SJSA1 (cell line): ENCODE measurements at places on chromosomes 12 and 14.
A peak's percentile ranks its signal among the peaks of the same experiment; 100 is the strongest.

- no peak for DNase-seq
Observed at GRCh38 chr14:67602076-67602475, 2.0 kb upstream of the PIGH start.

GRCh38 chr12:5633106-5633505, 201.2 kb downstream of the NTF3 start:
- DNase-seq: no peak

- DNase-seq: peak; percentile 8
Observed at GRCh38 chr12:111451649-111452129, 46.0 kb downstream of the SH2B3 start.

DNA sequence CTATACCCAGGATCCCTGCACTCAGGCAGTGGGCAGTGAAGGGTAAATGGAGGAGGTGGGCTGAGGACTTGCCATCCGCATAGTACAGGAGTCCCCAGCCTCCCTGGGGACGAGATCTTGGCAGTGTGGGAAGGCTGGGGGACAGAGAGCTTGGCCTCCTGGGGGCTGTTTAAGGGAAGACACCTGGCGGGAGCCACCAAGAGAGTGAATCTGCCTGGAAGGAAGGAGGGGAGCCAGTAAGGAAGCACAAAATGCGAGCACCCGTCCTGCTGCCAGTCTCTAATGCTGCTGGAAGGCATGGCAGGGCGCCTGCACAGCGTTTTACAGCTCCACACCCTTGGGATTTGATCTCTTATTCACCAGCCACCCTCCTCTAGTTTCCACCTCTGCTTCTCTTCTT, 7.4 kb upstream of the KRT2 start:
- DNase-seq: no peak

- no peak for DNase-seq
Observed at GRCh38 chr14:101814934-101815333, 53.4 kb downstream of the PPP2R5C start.

DNA sequence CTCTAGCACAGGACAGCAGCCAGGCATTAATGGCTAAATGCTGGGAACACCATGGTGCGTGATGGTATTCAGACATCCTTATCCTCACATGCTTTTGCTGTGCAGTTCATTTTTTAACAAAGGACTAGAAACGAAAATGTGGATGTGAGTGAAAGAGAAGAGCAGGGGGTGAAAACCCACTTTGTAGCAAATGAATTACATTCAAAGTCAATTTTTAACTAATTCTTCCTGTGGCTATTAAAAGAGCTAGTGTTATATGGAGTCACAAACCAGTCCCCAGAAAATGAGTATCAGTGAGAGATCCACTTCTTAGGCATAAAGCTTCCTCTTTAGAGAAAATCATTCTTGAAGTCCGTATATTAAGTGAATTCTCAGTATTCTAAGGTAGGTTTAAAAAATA, 592.0 kb upstream of the LMO3 start:
- no peak for DNase-seq

DNA sequence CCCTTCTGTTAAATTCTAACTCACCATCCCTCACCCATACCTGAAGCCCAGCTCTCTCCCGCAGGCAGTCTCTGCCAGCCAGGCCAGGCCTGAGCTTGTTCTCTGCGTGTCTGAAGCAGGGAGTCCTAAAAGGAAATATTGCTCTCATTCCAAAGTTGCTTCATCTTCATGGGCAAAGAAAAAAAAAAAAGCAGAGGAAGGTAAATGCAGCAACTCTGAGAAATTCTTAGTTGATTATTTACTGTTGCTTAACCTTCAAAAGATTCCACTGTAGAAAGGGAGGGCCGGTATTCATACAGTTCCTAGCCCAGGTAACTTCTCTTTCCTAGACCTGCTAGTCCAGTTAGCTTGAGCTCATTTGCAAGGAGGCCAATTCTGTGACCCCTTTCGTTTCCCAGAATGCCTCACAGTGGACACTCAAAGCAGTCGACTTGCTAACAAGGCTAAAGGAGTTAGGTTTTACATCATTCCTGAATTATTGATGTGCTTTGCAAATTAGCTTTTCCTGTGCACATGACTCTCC, 193.5 kb upstream of the EEA1 start:
- DNase-seq: no peak

GRCh38 chr14:92656306-92657081, 91.9 kb downstream of the LGMN start:
- DNase-seq: no peak

GRCh38 chr12:131279281-131279921, 325.7 kb downstream of the ADGRD1 start:
- DNase-seq: no peak

DNA sequence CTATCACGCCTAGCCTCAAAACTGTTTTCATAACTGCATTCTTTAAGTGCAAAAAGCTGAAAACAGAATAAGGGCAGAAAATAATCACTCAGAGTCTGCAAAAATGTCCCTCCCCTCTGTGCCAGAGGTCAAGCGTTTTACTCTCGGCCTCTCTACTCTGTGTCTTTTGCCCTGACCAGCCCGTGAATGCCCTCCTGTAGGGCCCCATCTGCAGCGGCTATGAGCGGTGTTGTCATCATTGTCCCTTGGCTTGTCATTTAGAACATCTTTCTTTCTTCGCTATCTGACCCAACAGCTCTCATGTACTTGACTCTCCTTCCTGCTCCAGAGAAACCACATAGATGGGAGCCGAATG, 21.7 kb downstream of the ELK3 start:
- no peak for DNase-seq

DNA sequence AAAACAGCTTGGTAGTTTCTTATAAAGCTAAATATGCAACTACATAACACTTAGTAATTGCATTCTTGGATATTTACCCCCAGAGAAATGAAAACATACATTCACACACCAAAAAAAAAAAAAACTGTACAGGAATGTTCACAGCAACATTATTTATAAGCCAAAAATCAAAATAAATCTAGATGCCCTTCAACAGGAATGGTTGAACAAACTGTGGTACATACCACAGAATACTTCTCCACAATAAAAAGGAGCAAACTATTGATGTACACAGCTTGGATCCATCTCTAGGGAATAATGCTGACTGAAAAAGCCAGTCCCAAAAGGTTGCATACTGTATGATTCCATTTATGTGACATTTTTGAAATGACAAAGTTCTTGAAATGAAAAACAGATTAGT, 62.1 kb upstream of the SLC38A4 start:
- DNase-seq: peak; percentile 37

DNA sequence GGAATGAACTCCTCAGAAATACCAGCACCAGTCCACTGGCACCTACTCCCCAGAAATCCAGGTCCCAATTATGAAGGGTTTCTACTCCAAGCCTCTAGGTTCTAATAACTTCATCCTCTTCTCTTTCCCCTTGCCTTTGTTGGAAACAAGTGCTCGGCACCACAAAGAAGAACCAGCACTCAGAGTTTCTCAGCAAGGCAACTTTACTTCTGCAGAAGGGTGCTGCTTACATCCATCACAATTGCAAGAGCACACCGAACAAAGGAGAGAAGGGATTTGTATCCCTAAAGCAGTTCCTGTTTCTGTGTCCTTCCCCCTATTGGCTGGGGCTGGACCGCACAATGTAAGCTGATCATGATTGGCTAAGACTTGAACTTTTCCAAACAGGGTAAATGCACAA, 74.2 kb upstream of the GNG2 start:
- no peak for DNase-seq

GRCh38 chr12:102676812-102677211, 196.4 kb upstream of the IGF1 start:
- DNase-seq: no peak

GRCh38 chr12:4438834-4439596, 6.6 kb downstream of the FGF6 start:
- peak; percentile 16 for DNase-seq

DNA sequence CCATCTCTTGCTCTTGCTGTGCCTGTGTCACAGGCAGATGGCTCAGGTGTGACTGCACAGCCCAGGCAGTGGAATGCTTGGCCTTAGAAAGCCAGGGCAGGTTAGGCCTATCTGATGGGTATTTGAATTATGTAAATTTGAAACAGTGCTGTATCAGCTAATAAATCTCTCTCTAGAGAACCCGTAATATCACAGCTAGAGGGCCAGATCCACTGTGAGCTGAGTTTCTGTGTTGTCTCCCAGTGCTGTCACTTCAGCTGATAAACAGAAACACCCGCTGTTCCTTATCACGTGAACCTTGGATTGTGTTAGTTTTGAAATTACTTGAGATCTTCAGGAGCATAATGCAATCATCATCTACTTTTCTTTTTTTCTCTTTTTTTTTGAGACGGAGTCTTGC, 21.5 kb upstream of the ALDH2 start:
- DNase-seq: no peak

- DNase-seq: no peak
Observed at GRCh38 chr14:102015045-102015685, 50.8 kb downstream of the DYNC1H1 start.

DNA sequence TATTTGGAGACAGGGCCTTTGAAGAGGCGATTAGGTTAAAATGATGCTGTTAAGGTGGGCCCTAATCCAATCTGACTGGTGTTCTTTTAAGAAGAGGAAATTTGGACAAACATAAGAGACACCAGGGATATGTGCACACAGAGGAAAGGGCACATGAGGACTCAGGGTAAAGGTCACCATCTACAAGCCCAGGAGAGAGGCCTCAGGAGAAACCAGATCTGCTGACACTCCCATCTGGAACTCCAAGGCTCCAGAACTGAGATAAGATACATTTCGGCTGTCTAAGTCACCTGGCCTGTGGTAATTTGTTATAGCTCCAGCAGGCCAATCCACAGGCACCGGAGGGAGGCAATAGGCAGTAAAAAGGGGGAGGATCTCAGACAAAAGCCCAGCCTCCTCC, 48.6 kb downstream of the KICS2 start:
- DNase-seq: no peak

- DNase-seq: no peak
Observed at GRCh38 chr12:50032854-50033581, 7.7 kb upstream of the RACGAP1 start.

GRCh38 chr12:3132636-3133404, 55.6 kb downstream of the TSPAN9 start:
- peak; percentile 36 for DNase-seq

DNA sequence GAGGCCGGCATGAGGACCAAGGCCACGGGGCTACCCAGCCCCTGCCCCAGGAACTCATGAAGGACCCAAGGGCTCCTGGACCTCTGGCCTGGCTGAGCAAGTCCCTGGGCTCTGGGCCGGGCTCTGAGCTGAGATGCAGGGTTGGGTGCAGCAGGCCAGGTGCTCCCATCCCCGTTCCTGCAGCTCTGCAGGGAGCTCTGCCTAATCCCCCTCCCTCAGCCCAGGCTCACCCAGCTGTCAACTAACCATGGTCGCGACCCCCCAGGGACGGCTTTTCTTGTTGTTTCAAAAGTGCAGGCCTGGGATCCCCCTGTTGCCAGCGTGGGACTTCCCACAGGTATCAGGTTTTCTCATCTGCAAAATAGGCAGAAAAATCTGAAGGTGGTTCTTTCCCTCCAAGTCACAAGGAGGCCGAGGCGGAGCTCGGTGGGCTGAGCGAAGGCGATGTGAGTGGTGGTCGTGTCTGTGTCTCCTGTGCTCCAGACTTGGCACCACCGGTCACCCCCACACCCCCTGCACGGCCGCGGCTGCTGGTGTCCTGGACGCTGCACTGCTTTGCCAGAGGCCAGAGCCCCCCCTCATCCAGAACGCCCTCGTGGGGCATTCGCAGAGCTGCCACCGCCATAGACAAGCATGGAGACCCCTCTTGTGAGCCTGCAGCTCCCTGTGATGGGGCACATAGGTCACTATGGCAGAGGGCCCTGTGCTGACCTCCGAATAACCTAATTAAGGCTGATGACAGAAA, 22.5 kb upstream of the GALNT9 start:
- no peak for DNase-seq

DNA sequence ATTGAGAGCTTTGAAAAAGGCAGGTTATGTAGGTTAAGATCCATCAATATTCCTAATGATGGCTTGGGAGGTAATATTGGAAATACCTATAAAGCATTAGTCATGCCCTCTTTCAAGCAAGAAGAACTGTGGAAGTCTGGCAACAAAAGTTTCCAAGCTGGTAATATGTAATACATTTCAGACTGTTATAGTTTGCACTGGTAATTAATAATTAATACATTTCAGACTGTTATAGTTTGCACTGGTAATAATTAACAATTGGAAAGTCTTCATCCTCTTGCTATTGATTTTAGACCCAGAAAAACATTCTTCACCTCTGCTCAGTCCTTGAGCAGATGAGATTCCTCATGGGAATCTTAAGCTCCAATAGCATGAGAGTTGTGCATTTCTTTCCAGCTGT, 29.0 kb upstream of the WDR89 start:
- DNase-seq: no peak

GRCh38 chr14:75725481-75725880, 64.4 kb downstream of the TTLL5 start:
- no peak for DNase-seq

- DNase-seq: no peak
Observed at GRCh38 chr12:47419497-47419896, 286.3 kb downstream of the RPAP3 start.

DNA sequence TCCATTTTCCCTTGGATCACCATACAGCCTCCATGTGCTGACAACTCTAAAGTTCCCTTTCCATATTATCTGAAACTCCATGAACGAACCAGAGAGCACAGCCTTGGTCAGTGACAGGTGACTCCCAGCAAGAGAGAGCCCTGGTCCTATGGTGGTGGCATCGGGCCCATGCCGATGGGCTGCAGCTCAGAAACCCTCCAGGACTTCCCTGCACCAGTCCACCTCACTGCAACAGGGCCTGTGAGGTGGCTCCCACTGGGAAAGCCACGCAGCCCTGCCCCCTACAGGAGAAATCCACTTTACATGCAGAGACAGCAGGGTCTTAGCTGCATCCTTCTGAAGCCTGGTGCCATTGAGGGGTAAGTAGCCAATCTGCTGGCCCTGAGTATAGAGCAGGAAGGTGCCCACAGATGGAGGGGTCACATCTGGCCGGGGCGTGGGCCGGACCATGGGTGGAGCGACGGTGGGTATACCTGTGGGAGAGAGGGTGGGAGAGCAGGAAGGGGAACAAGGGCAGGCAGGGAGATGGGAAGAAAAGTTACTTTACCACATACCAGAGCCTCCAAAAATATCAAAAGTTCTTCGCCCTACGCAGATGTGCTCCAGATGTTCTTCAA, 24.7 kb downstream of the RTRAF start:
- DNase-seq: peak; percentile 6

DNA sequence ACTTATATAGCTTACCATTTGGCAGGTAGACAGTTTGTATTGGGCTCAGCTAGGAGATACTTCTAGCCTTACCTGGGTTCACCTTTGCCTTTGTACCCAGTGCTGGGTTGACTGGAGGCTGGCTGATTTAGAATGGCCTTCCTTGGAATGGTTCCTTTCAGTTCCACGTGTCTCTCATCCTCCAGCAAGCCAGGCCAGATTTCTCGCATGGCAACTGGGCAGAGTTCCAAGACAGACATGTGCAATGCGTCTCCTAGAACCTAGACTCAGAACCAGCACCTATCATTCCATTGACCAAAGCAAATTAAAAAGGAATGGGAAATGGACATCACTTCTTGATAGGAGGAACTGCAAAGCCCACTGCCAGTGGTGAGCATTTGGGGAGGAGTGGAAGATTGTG, 79.1 kb upstream of the BDKRB2 start:
- no peak for DNase-seq

GRCh38 chr14:89486505-89486904, 69.5 kb upstream of the FOXN3 start:
- no peak for DNase-seq
